Activated T-helper 1 cell treated with anti-CD3 and anti-CD28 coated beads, Interleukin-12 subunit alpha, Interleukin-12 subunit beta, Interleukin-2, Interleukin-4 antibody, amounts not matched to agents 30 ng/mL and 10 ng/mL and 1 ng/mL, durations not matched to agents 14 hours and 24 hours and 36 hours (primary cell): ENCODE measurements at places on chromosomes 12 and 14. TPM values are rescaled to one million over a fixed set of nuclear protein-coding genes. Genes with fewer than 3 reads are reported as not detected.

SRRM4 gene
- not detected in 2 replicates for total RNA-seq

RAD9B gene
- total RNA-seq: 0.88 and 1.4 TPM in 2 replicates

CABP1 gene
- total RNA-seq: not detected in 2 replicates

NEUROD4 gene
- 0.05 TPM in 1 of 2 replicates, not detected in the other for total RNA-seq

GRCh38 chr12:116528065-116528464 is 31.1 kb upstream of the MAP1LC3B2 start:
- no peaks in the 10 kb centered on the region for H3K36me3 ChIP-seq
- no peak overlapping the region for H3K27ac ChIP-seq
- peaks cover 24% of the 10 kb centered on the region for H3K27me3 ChIP-seq

DNA sequence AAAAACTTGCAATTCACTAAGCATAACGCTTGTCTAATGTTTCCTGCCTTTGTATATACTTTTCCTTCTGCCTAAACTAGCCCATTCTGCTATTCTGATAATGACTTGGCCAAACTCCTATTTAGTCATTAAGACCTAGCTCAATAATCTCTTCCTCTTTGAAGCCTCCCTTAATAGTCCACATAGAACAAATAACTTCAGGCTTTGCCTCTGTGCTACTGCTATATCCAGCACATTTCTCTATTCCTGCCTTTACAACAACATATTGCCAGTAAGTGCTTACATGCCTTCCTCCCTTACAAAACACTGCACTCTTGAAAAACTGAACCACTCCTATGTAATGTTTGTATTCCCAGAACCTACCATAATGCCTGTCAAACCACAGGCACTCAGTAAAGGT is 13.8 kb downstream of the PRICKLE1 start:
- H3K4me1 ChIP-seq: no peaks in the 10 kb centered on the region
- peaks cover 7% of the 10 kb centered on the region for H3K27me3 ChIP-seq
- no peaks in the 10 kb centered on the region for H3K36me3 ChIP-seq
- H3K27ac ChIP-seq: no peak overlapping the region
- DNase-seq: no peak
- no peak overlapping the region for H3K4me3 ChIP-seq

DNA sequence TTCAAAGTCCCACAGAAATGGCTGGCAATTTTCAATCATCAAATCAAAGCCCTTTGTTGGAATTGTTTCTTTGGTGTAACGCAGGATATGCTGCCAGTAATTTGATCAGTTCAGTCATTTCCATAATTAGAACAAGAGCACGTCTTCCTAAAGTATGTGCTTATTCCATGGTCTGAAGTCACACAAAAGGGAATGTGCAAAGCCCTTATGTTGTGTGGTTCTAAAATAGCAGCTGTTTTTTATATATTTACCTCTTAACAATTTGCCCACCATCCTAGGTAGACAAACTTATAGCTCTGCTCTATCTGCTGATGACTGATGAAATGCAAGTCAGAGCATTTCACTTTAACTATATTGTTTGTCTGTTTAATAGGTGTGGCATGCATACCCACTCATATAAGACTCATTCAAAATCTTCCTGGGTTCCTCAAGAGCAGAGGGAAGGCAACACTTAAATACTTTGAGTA is 176.1 kb upstream of the SLC38A2 start:
- H3K4me1 ChIP-seq: peaks cover 58% of the 10 kb centered on the region
- H3K27me3 ChIP-seq: no peaks in the 10 kb centered on the region
- H3K4me3 ChIP-seq: no peak overlapping the region
- DNase-seq: no peak
- H3K36me3 ChIP-seq: peaks cover 18% of the 10 kb centered on the region
- peak overlapping the region; percentile 93 for H3K27ac ChIP-seq

- H3K27ac ChIP-seq: no peak overlapping the region
- no peaks in the 10 kb centered on the region for H3K36me3 ChIP-seq
- H3K27me3 ChIP-seq: peaks cover 23% of the 10 kb centered on the region
- no peaks in the 10 kb centered on the region for H3K4me1 ChIP-seq
- no peak for DNase-seq
These were observed 100.8 kb downstream of the PPM1A start for GRCh38 chr14:60349663-60350365.

DNA sequence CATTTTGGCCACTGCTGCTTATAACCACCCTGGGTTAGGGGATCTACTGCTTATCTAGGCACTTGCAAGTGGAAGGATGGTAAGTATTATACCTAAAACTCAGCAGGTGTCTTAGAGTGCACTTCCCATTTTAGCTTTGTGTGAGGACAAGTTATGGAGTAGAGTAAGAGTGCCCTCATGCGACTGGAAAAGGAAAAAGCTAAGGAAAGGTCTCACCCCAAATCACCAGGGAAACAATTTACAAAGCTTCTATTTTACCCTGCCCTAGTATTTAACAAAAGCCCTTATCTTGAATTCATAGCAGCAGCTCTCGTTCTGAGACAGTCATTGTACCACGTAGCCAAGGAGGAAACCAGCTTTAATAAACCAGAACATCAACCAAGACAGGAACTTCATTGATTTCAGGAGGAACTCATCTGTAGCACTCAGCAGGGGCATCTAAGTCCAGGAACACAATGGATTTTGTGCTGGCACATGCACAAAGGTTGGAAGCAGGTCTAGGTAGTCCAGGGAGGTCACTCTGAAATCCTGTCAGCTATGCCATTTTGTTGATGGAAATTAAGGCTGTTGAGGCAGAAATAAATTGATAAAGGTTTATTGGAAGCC is 2.9 kb downstream of the RDH12 start:
- no peak overlapping the region for H3K4me3 ChIP-seq
- no peaks in the 10 kb centered on the region for H3K36me3 ChIP-seq
- no peaks in the 10 kb centered on the region for H3K4me1 ChIP-seq
- H3K27me3 ChIP-seq: peaks cover 4% of the 10 kb centered on the region
- peak; percentile 12 for DNase-seq
- H3K27ac ChIP-seq: no peak overlapping the region

GRCh38 chr14:65906344-65906743 is 493.8 kb downstream of the FUT8 start:
- H3K27me3 ChIP-seq: peaks cover 14% of the 10 kb centered on the region
- no peak overlapping the region for H3K4me3 ChIP-seq
- peaks cover 4% of the 10 kb centered on the region for H3K36me3 ChIP-seq
- DNase-seq: no peak

DNA sequence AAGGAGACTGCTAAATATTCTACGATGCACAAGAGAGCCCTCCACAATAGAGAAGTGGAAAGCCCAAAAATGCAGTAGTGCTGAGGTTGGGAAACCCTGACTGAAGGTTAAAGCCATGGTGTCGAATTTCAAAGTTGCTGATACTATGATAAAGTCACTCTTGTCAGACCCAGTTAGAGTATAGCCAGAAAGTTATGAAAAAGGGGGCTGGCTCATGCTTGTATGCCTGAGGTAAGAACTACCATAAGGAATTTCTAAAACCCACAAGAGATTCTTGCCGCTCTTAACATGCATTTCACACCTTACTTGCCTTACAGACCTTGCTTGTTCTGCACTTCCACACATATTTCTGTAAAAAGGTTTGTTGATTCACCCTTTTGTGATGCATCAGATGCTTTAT is 184.6 kb downstream of the SLC6A15 start:
- no peaks in the 10 kb centered on the region for H3K4me1 ChIP-seq
- no peaks in the 10 kb centered on the region for H3K27me3 ChIP-seq
- no peak overlapping the region for H3K27ac ChIP-seq
- no peak overlapping the region for H3K4me3 ChIP-seq
- DNase-seq: no peak
- H3K36me3 ChIP-seq: no peaks in the 10 kb centered on the region

DNA sequence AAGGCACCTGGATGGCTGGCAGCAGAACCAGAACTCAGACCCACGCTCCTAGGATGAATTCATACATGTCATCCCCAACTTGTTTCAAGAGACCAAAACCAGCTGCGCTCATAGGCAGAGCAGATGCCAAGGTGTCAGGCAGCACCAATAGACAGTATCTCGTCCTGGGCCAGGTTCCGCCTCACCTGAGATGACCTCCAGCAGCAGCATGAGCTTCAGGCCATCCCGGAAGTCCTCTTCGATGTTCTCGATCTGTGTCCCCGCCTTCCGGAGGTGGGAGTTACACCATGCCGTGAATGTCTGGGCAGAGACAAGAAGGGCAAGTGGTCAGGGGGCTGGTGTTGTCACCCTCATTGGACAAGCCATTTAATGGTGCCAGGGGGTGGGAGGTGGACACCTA is 53.7 kb downstream of the ACTN1 start:
- H3K27ac ChIP-seq: no peak overlapping the region
- H3K4me1 ChIP-seq: peaks cover 30% of the 10 kb centered on the region
- no peak overlapping the region for H3K4me3 ChIP-seq
- peaks cover 16% of the 10 kb centered on the region for H3K36me3 ChIP-seq
- DNase-seq: no peak

- H3K27me3 ChIP-seq: no peaks in the 10 kb centered on the region
- no peaks in the 10 kb centered on the region for H3K36me3 ChIP-seq
- DNase-seq: no peak
- H3K4me1 ChIP-seq: no peaks in the 10 kb centered on the region
- no peak overlapping the region for H3K4me3 ChIP-seq
- no peak overlapping the region for H3K27ac ChIP-seq
These were observed 221.7 kb upstream of the NAV3 start for GRCh38 chr12:77609016-77609415.

GRCh38 chr14:70698288-70698687 is 56.6 kb downstream of the TTC9 start:
- no peak for DNase-seq
- no peaks in the 10 kb centered on the region for H3K36me3 ChIP-seq
- no peak overlapping the region for H3K4me3 ChIP-seq
- H3K4me1 ChIP-seq: no peaks in the 10 kb centered on the region
- H3K27me3 ChIP-seq: no peaks in the 10 kb centered on the region

GRCh38 chr12:110760204-110760609 is 17.5 kb upstream of the PPP1CC start:
- H3K36me3 ChIP-seq: no peaks in the 10 kb centered on the region
- peak overlapping the region; percentile 85 for H3K27ac ChIP-seq
- no peak overlapping the region for H3K4me3 ChIP-seq
- peaks cover 2% of the 10 kb centered on the region for H3K27me3 ChIP-seq
- no peak for DNase-seq

DNA sequence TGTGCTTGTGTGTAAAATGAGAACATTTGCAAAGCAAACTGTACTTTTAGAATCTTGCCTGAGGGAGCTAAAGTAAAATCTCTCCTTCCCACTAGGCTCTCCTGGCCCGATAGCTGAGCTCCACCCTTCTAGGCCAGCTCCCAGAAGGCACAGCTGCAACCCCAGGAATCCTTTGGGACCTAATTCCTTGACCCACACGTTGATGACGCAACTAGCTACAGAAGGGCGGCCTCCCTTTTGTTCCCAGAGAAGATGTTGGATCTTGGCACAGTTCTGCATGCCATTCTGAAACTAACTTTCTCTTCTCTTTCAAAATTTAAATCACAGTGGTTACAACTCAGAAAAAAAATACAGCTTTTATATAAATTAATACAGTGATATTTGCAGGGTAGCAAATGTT is 268.1 kb downstream of the EGLN3 start:
- DNase-seq: no peak
- H3K4me1 ChIP-seq: no peaks in the 10 kb centered on the region
- H3K36me3 ChIP-seq: no peaks in the 10 kb centered on the region
- no peak overlapping the region for H3K27ac ChIP-seq
- peaks cover 4% of the 10 kb centered on the region for H3K27me3 ChIP-seq
- H3K4me3 ChIP-seq: no peak overlapping the region

- H3K27me3 ChIP-seq: peaks cover 2% of the 10 kb centered on the region
- no peak for DNase-seq
- peak overlapping the region; percentile 100 for H3K4me3 ChIP-seq
- peaks cover 21% of the 10 kb centered on the region for H3K36me3 ChIP-seq
These were observed 1.0 kb downstream of the MPHOSPH9 start for GRCh38 chr12:123231931-123232330.

DNA sequence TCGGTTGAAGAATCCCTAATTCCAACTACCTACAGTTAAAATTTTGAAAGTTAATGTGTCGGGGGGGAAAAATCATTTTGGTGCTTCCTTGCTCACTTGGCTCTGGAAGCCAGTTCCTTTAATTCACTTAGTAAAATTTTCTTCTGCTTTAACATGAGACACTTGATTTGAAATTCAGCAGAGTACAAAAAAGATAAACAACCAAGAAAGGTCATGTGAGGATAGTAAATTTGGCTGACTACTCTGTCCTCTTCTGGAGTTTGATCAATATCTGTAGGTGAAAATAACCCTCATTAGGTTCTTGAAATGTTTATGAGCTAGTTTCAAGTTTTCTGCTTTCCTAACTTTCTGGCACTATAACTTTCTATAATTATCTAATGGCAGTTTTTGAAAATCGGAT is 43.4 kb downstream of the KCNJ8 start:
- no peaks in the 10 kb centered on the region for H3K36me3 ChIP-seq
- no peak overlapping the region for H3K27ac ChIP-seq
- no peaks in the 10 kb centered on the region for H3K4me1 ChIP-seq
- H3K4me3 ChIP-seq: no peak overlapping the region
- DNase-seq: no peak

GRCh38 chr12:104620837-104621531 is 164.2 kb downstream of the CHST11 start:
- no peak overlapping the region for H3K27ac ChIP-seq
- DNase-seq: no peak
- H3K36me3 ChIP-seq: peaks cover 17% of the 10 kb centered on the region
- H3K27me3 ChIP-seq: no peaks in the 10 kb centered on the region

DNA sequence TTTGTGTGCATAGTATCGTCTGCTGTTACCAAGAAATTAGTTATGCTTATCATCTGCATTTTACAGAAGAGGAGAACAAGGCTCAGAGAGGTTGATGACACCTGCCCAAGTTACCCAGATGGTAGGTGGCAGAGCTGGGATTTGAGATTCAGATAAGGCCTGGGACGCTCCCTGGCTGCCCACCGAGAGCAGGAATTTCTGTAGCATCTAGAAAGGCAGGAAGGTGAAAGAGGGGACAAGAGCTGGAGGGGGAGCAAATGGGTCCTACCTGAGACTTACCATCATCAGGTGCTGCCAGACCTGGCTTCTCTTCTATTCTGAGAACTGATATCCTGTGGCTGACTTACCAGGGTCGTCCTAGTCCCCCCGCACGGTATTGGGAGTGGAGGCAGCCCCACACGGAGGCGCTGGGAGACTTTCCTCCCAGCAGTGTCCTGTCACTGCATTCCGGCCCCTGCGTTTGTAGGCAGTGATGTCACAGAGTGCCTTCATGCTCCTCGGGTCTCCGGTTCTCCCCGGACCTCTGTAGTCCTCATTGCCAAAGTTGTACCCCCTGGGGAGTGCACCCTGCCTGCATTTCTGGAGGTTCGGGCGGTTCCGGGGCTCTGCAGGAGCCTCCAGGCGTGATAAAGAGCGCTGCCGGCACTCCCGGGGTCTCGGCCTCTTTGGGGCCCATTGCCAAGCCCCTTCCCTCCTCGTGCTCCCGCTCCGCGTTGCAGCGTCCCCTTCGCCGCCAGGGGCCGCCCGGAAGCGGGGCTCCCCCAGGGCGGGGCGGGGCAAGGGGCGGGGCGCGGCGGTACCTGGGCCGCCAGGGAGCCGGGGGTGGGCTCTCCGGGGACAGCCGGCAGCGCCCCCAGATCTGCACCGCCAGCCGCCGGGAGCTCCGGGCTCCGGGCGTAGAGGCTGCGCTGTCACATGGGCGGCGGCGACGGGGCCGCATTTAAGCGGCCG is at the start of gene CABP1:
TSS of gene CABP1 (plus strand) at position 856 of the 951 bp plus-strand sequence. CDS start at position 916, 60 bp downstream.
- no peaks in the 10 kb centered on the region for H3K36me3 ChIP-seq
- no peak within 1 kb of the TSS for H3K27ac ChIP-seq
- H3K4me1 ChIP-seq: peaks cover 10% of the 10 kb centered on the region
- H3K4me3 ChIP-seq: peak within 1 kb of the TSS; percentile 75
- H3K27me3 ChIP-seq: peaks cover 45% of the 10 kb centered on the region

- H3K36me3 ChIP-seq: no peaks in the 10 kb centered on the region
- H3K27me3 ChIP-seq: peaks cover 7% of the 10 kb centered on the region
- peak within 1 kb of the TSS; percentile 71 for H3K27ac ChIP-seq
- peak within 1 kb of the TSS; percentile 83 for H3K4me3 ChIP-seq
- H3K4me1 ChIP-seq: peaks cover 22% of the 10 kb centered on the region
- DNase-seq: peak; percentile 32
These were observed at the start of gene FLVCR2 for GRCh38 chr14:75578102-75578785. TSS of gene FLVCR2 (plus strand) at chr14:75578620. CDS start at chr14:75578973, 353 bp downstream.
